MG63 (cell line): ENCODE measurements at places on chromosomes 16 and 17. TPM values are rescaled to one million over a fixed set of nuclear protein-coding genes. Genes with fewer than 3 reads are reported as not detected.

DNA sequence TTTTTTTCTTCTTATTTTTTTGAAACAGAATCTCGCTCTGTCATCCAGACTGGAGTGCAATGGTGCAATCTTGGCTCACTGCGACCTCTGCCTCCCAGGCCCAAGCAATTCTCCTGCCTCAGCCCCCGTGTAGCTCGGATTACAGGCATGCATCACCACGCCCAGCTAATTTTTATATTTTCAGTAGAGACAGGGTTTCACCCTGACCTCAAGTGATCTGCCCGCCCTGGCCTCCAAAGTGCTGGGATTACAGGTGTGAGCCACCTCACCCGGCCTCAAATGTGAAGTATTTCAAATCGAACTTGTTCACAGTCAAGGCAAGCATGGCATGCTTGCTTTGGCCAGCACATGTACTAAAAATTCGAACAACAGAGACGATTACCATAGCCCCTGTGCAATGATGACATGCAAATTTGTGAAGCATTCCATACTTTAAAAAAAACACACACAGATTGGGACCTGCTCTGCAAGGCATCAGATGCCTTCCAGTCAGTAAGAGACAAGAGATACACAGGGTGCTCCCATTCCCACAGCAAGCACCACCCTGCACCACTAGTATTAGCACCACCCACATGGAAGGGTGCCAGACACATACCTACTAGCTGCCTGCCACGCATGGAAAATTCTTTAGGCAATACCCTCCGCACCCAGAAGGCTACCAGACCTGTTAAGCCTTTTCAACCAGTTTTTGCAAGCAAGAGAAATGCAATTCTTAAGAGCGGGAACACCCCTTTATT lies 47.2 kb downstream of the ANKRD11 start:
- peak; percentile 36 for DNase-seq

Gene TEX14
- total RNA-seq = 0.03 TPM in 1 of 2 replicates, not detected in the other

- peak; percentile 53 for DNase-seq
Observed at GRCh38 chr16:19765860-19766553, 47.9 kb downstream of the IQCK start.

Gene LAT
- not detected in 2 replicates for total RNA-seq

DNA sequence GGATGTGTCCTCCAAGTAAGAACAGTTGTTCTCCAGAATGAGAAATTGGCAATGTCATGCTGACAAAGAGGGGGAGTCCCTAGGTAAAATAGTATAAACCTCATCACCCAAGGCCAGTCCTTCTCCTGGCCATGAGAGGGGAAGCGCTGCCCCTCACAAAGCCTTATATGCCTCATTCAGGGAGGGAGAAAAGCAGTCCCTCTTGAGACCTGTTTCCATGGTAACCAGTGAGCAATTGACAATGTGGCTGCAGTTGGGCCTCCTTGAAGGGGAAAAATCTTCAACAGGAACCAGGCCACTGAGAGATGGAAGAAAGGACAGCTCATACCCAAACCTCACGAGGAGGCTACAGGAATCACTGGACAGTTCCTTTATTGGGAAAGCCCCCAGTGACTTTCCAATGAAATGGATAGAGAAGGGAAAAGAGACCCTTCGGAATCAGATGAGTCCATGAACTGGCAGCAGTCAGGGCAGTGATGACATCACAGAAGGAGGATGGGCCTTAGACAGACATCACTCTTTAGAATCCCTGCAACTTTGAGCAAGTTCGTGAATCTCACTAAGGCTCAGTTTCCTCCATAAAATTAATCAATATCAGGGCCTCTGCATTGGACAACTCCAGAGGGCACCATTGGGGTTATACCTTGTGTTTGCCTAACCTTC lies 275.7 kb downstream of the TOX3 start:
- no peak for DNase-seq

- DNase-seq = no peak
Observed at GRCh38 chr16:71537643-71538042, 11.4 kb downstream of the CHST4 start.

GRCh38 chr17:82305727-82306300 lies 11.6 kb downstream of the CD7 start:
- DNase-seq = no peak

DNA sequence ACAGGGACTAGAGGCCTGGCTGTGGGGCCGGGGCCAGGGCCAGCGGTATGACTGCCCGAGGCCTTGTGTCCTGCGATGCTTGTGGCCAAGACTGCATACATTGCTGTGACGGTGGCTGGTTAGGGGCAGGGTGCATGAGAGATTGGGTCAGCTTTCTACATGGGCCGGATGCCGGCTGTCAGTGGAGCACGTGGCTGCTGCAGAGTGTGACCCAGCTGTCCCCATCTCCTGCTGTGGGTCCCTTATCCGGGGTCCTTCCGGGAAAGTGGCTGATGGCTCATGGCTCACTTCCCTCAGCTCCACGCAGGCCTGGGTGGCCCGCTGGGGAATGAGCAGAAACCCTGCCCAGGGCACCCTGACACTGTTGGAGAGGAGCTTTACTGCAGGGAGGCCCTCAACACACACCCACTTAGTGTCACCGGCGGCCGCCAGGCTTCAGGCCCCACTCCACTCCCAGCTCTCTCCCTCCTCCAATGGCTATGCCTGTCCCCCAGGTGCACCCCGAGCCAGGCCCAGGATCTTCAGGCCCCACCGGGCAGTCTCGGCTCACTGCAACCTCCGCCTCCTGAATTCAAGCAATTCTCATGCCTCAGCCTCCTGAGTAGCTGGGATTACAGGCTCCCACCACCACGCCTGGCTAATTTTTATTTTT lies 808 bp upstream of the RGS11 start:
- no peak for DNase-seq

- no peak for DNase-seq
Observed at GRCh38 chr17:21191698-21192097, 22.3 kb downstream of the TMEM11 start.

- DNase-seq = no peak
Observed at GRCh38 chr17:73201215-73202069, 8.6 kb downstream of the COG1 start.

Gene ANKRD40CL
- total RNA-seq = not detected in 2 replicates
